ENCODE measurements at places on chromosomes 6 and 20.

DNA sequence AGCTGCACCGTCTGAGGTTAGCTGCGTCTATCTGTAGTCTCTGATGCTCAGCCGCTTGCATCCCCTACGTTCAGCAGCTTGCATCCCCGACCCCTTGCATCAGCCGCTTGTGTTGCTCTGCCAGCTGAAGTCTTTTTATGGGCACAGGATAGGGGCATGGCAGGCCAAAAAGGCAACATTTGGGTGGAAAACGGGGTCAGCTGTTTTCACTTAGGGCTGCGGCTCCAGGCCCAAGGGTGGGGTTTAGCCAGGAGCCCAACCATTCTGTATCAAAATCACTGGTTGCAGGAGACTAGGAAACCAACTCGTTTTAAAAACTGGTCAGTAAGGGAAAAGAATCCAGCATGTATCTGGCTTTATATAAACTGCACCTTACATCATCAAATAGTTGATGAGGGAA lies 49.9 kb downstream of the FAM50B start:
- DNase-seq, result no peak

DNA sequence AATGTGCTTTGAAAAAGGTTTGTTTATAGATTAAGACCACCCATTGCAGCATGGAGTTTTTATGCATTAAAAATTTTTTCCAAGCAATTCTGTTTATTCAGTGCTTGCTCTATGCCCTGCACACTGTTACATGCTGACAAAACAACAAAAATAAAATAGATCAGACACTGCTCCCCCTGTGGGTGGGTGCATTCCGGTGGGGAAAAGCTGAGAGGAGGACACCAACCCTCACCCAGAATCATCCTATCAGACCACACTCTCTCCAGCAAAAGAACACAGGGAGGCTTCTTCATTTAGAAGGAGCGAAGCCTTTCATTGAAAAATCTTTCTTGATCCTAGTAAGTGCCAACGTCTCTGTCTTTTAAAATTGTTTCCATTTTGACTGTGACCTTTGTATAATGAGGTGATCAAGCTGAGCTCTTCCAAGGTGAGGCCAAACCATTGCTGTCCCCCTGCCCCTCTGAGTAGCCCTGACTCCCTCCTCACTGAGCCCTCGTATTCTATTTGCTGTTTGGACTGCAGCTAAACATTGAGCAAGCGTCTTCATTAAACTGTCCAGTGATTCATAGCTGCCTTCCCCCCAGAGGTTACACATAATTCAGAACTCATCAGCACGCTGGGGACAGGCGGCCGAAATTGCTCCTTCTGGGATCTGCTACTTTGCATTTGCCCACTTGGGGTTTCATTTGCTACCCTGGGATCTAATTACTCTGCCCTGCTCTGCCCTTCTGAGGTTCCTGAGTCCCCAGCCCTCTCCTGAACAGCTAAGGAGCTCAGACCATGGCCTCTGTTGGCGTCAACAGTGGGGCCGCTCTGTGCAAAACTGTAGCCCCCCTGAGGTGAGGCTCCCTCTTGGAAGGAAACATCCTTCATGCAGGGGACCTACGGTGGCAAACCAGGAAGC lies 102.4 kb downstream of the F13A1 start:
- no peak for DNase-seq

GRCh38 chr20:34249291-34249690 lies 8.1 kb downstream of the ASIP start:
- DNase-seq, result no peak

DNA sequence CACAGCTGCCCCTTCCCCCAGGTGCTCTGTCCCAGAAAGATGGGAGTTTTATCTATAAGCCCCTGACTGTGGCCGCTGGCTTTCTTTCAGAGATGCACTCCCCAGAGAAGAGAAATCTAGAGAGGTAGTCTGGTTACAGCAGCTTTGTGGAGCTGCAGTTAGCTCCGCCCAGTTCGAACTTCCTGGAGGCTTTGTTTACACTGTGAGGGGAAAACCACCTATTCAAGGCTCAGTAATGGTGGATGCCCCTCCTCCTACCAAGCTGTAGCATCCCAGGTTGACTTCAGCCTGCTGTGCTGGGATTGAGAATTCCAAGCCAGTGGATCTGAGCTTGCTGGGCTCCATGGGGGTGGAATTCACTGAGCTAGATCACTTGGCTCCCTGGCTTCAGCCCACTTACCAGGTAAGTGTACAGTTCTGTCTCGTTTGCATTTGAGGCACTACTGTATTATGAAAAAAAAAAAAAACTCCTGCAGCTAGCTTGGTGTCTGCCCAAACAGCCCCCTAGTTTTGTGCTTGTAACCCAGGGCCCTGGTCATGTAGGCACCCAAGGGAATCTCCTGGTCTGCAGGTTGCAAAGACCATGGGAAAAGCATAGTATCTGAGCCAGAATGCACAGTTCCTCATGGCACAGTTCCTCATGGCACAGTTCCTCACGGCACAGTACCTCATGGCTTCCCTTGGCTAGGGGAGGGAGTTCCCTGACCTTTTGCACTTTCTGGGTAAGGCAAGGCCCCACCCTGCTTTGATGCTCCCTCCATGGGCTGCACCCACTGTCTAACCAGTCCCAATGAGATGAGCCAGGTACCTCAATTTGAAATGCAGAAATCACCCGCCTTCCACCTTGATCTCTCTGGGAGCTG lies 275.0 kb downstream of the CENPW start:
- no peak for DNase-seq

GRCh38 chr20:54415967-54416366 lies 59.4 kb upstream of the DOK5 start:
- DNase-seq, result no peak

DNA sequence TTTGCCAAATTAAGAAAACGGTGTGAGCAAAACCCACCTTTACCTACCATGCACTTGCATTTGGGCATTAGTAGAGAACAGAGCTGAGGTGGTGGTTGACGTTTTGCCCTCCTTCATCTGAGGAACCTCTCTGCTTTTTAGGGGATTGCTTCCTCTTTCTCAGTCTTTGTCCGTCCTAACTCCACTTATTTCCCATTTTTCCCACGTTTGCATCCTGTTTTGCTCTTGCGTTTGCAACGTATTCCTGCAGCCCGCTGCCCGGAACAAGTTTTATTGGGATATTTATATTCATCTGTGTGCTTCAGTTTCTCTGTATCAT lies 374 bp upstream of the SERINC1 start:
- no peak for DNase-seq

DNA sequence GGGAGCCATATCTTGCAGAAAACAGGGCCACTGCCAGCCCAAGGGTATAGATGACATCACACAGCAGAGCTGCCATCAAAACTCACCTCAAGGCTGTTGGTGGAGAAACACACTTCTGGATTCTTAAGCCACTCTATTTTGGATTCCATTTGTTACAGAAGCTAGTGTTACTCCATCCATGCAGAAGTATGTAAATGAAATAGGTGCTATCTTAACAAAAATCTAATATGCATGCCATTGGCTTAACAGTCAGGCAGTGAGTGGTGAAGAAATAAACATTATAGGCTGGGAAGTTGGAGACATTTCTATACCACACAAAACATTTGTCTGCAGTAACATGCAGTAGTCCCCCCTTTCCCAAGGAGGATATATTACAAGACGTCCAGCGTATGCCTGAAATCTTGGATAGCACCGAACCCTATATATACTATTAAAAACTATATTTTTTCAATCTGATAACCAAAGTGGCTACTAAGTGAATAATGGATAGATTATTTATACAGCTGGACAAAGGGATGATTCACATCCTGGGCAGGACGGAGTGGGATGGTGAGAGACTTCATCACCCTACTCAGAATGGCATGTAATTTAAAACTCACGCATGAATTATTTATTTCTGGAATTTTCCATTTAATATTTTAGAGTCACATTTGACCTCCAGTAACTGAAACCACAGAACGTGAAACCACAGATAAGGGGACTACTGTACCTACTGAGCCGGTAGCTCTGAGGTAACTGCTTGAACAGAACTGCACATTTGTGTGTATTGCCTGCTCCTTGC lies 160.0 kb upstream of the PLN start:
- no peak for DNase-seq

- DNase-seq, result no peak
Measured at GRCh38 chr6:156485150-156485549, 292.0 kb upstream of the ARID1B start.

GRCh38 chr6:125220712-125221111 lies 67.1 kb downstream of the TPD52L1 start:
- DNase-seq, result no peak

DNA sequence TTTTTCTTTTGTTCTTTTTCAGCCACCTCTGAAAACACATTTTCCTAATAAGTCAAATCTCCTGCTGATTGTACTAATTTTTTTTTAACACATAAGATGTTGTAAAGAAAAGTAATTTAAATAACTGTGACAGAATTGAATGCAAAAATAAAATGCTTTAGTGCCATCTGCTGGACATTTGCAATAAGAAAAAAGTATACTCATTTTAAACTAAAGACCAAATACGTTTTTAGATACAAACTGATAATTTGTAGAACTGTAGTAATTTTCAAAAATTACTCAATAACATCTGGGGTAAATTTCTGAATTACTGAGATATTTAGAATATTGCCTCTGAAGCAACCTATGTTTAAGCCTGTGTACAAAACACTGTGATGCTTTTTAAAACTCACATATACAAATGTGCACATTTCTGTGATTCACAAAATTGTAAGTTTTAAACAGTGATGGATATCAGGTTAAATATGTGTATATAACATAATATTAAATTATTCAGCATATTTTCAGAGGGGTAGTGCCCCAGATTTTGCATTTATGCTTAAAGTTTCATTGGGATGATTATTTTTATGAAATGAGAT lies 198.7 kb downstream of the RIMS1 start:
- no peak for DNase-seq

GRCh38 chr6:9927275-9927674 lies 487.6 kb downstream of the TFAP2A start:
- no peak for DNase-seq

- DNase-seq, result no peak
Measured at GRCh38 chr6:3751077-3751729, at the start of gene PXDC1. Gene PXDC1, minus strand, starts transcription at chr6:3751713. Its CDS starts 182 bp downstream, at chr6:3751531.

DNA sequence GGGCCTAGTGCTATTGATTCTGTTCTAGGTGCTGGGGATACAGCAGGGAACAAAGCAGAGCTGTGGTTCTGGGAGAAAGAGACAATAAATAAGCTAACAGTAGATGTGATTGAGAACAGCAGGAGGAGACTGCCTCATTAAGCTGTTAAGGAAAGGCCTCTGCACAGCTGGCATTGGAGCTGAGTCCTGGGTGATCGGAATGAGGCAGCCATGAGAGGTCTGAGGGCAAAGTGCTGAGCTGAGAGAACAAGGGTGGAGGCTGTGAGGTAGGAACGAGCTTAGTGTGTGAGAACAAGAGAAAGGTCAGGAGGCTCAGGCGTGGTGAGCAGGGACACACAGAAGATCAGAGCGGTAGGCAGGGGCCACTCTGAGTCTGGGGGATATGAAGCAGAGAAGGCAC lies 18.3 kb downstream of the DDX27 start:
- DNase-seq, result no peak

- DNase-seq, result no peak
Measured at GRCh38 chr6:131134220-131134979, 867 bp upstream of the AKAP7 start.

DNA sequence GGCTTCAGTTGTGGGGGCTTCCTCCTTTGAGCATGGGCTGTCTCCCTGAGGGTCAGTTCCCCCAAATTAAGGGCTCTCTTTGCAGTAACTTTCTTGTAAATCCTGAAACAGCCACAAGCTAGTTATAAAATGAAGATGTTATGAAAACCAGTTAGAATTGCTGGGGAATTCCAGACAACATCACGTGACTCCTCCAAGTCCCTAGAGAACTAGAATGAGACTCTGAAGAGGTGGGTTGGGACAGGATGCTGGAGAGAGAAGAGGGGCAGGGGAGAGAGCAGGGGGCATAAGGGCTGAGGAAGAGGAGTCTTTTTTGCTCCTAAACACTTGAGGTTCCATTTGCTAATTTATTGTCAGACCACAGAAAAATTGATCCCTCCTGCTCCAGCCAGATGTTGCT lies 380.3 kb downstream of the DHX35 start:
- DNase-seq, result no peak

DNA sequence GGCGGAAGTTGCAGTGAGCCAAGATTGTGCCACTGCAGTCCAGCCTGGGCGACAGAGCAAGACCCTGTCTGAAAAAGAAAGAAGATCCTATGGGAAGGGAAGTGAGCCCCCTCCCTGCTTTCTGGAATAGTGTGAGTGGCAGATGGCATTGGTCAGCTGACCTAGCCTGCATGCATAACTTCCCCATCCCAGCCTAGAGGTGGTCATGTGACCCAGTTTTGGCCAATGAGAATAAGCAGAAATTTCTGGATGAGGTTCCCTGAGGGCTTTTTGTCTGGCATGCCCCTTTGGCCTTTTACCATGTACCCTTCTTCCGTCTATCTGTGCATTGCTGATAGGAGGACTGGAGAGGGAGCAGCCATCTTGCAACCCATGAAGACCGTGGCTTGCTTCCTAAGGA lies 269.3 kb downstream of the NRN1 start:
- no peak for DNase-seq

DNA sequence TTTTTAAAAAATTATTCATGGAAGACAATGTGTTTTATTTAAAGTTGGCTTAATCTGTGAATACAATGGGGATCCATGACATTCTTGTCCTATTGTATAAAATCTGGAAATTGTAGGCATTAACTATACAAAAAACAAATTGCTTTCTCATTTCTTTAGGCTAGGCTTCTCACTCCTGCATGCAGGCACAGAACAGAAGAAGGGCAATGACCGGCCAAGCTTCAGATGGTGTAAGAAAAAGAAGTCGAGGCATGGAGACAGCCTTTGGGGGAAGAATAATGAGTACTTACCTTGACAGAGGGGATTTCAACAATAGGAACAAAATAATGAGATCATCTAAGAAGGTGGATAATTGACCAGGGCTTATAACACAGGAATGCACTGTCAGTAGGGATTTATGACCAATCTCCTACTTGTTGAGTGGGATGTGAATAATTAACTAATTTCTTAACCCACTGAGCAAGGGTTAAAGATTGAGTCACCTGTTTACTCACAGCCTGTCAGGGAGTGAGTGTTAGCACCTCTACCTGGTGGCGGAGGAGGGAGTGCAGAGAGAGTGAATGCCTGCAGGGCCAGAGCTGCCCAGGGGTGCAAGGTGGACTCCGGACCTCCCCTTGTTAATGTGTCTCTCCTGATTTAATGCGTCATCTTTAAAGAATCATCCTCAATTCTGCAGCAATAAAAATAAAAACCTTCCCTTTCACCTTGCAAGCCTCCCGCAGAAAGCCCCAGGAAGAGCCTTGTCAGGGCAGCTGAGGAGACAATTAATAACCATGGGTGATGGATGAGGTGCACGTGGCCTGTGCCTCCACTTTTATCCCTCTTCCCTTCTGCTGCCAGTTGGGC lies 3.9 kb downstream of the SLC22A2 start:
- no peak for DNase-seq

- no peak for DNase-seq
Measured at GRCh38 chr6:105789935-105790334, 296.2 kb upstream of the PRDM1 start.

All from activated CD8-positive, alpha-beta memory T cell treated with anti-CD3 and anti-CD28 coated beads for 4 hours (primary cell).